Retinal pigment epithelial cell (primary cell): ENCODE measurements at places on chromosomes 6 and 20.

DNA sequence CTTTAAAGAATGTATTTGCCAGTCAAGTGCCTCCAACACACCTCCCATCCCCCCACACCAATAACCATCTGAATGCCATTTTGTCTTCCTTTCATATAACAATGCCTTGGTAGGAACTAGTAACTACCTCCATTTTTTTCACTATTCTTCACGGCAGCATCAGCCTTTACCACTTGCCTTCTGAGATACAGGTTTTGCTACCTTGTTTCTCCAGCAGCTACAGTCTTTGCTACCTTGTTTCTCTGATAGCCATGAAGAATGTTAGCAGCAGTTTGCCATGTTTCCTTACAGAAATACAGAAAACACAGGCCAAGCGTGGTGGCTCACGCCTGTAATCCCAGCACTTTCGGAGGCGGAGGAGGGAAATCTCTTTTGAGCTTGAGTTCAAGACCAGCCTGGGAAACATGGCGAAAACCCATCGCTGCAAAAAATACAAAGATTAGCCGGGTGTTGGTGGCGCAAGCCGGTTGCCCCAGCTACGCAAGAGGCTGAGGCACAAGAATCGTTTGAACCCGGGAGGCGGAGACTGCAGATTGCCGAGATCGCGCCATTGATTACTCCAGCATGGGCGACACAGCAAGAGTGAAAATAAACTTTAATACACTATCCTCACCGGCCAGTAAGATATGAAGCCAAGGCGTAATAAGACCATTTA, 100.9 kb downstream of the HFE start:
- no peak for DNase-seq

DNA sequence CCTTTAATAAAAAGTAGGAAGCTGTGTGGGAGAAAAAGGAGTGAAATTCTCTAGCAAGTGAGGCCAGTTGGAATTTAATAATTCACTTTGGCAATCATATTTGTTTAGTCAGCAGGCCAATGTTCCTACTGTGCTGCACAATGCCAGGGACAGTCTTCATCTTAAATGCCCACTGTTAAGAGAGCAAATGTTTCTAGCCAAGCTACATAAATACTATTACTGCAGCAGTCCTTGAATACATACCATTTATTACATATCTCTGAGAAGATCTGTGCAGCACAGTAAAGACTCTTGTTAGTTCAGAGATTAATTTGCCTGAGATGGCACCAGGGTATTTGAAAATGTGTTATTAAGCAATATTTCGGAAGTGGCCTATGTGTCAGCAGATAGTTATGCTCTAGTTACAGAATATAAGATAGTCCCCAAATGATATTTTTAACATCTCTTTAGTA, 105.4 kb downstream of the OGFRL1 start:
- DNase-seq, result no peak

GRCh38 chr20:21173485-21173884, 47.6 kb downstream of the KIZ start:
- no peak for DNase-seq

DNA sequence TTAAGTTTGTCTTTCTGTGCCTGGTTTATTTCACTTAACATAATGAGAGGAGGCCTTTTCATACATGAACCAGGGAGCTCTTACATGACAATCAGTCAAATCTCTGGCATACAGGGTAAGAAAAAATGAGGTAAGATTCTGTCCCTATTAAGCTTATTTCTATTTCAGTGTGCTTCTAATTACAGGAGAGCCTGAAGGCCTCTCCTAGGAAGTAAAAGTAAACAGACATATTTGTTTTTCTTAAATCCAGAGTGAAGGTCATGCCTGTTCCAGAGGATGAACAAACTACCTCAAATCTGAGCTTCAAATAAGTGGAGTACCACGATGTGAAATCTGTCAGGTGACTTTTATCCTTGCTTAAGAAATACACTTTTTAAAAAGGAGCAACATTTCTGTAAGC, 72.6 kb downstream of the POPDC3 start:
- no peak for DNase-seq

- no peak for DNase-seq
Measured at GRCh38 chr20:59074456-59074855, 31.9 kb upstream of the PRELID3B start.

- no peak for DNase-seq
Measured at GRCh38 chr6:167469101-167469500, 144.2 kb downstream of the TTLL2 start.
